ENCODE measurements at places on chromosomes 3 and 15. TPM values are rescaled to one million over a fixed set of nuclear protein-coding genes. Genes with fewer than 3 reads are reported as not detected.

- no peak for DNase-seq
Measured at GRCh38 chr3:58079773-58080172, 71.6 kb downstream of the FLNB start.

DNA sequence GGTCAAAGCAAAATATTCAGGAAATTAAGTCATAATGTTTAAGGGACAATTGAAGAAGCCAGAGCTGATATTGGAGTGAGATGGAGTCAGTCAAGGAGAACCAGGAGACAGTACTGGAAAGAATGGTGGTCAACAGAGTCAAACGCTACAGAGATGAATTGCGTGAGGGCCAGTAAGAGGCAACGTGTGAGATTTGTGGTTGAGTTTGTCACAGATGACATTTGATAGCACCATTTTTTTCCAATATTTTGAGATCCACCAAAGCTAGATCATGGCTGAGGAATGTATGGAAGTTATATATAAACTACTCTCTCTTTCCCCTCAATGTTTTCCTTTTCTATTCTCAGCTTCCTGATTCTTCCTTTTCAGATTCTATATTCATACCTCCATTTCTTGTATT, 375.1 kb upstream of the ROBO2 start:
- DNase-seq, result no peak

DNA sequence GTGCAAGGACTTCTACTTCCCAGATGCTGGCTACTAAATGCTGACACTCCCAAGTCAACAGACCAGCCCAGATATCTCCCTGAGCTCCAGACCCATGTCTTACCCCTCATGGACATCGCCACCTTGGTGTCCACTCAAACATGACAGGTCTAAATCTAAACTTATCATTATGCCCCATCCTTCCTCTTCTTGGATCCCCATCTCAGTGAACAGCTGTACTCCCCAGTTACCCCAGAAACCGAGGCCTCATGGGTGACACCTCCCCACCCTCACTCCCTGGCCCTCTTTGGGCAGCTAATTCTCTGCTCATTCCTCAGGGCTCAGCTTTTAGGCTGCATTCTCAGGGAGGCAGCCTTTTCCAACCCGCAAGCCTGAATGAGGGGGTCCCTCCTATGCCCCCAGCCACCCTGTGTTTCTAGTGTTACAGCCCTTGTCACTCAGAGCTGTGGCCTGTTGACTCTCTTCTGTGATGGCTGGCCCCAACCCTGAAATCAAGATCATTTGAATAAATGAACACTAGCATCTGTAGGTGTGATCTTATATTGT, 5.4 kb downstream of the EHD4 start:
- DNase-seq, result no peak

GRCh38 chr3:108946292-108947285, 7.1 kb downstream of the GUCA1C start:
- DNase-seq, result no peak

The UBAP1L gene
- 15.2 TPM for total RNA-seq

The FBN1 gene
- total RNA-seq, result 0.22 TPM

The SIDT1 gene
- total RNA-seq, result 55.0 TPM

Measured in CD4-positive, alpha-beta memory T cell (primary cell).